ENCODE measurements at places on chromosomes 11 and 22.

GRCh38 chr22:39176143-39176713 lies 23.7 kb upstream of the CBX7 start:
- DNase-seq: peak; percentile 87

GRCh38 chr22:43570531-43571165 lies 158.8 kb downstream of the MPPED1 start:
- no peak for DNase-seq

- DNase-seq: no peak
Measured at GRCh38 chr11:128318856-128319474, 268.4 kb downstream of the ETS1 start.

GRCh38 chr11:114311946-114312345 lies 15.7 kb downstream of the NNMT start:
- DNase-seq: no peak

DNA sequence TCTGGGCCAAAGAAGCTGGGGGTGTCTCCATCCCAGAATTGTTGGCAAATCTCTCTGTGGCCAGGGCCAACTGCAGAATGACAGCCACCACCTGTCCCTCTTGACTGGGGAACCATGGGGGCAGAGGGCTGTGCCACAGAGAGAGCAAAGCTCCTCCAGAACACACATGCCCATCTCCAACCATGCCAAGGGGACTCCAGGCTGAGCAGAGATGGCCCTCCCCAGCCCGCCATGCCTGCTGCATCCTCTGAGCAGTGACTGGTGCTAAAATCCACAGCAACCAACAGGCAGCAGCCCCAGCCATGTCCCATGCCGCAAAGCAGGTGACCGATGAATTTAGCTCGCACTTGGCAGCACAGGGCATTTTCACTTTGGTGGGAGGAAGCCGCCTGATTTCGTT lies 45.0 kb downstream of the LARGE1 start:
- DNase-seq: no peak

- DNase-seq: no peak
Measured at GRCh38 chr11:2109541-2110019, 29.6 kb downstream of the IGF2 start.

- no peak for DNase-seq
Measured at GRCh38 chr11:128963744-128964325, 21.2 kb upstream of the TP53AIP1 start.

- no peak for DNase-seq
Measured at GRCh38 chr11:73019996-73020395, 122.1 kb downstream of the FCHSD2 start.

- DNase-seq: peak; percentile 78
Measured at GRCh38 chr11:64007629-64008282, 21.5 kb downstream of the OTUB1 start.

- DNase-seq: no peak
Measured at GRCh38 chr11:8058216-8058615, 22.8 kb upstream of the TUB start.

GRCh38 chr11:31812383-31813381 lies 1.6 kb upstream of the PAX6 start:
- DNase-seq: no peak

DNA sequence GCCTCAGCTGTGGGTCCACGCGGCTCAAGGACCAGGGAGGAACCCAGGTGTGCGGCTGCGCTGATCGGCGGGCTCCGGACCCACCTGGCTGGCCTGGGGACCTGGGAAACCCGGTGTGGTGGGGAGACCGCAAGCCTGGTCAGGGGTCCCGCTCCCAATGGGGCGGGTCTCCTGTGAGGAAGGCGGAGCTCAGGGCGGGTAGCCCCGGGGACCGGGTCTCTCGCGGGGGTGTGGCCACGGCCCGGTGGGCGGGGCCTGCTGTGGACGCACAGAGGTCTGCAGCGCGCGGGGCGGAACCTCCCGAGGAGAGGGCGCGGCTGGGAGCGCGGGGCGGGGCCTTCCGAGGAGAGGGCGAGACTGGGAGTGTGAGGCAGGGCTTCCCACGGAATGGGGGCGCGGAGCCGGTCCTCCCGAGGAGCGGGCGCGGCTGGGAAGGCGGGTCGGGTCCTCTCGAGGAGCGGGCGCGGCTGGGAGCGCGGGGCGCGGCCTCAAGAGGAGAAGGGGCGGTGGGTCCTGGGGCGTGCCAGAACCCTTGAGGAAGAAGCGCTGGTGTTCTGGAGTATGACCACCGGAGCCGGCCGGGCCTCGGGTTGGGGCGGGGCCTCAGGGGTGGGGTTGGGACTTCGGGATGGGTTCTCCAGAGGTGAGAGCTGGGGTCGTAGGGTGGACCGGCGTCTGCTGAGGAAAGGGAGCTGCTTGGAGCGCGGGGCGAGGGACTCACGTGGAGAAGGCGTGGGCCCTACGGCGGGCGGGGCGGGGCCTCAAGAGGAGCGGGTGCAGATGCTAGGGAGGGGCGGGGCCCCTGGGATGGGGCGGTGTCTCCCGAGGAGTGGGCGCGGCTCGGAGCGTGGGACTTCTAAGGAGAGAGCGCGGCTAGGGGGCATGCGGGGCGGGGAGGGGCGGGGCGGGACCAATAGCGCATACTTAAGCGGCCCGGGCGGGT lies 20.8 kb downstream of the DGCR6L start:
- DNase-seq: peak; percentile 67

GRCh38 chr11:64523456-64524157 lies 67.4 kb upstream of the SLC22A12 start:
- no peak for DNase-seq

DNA sequence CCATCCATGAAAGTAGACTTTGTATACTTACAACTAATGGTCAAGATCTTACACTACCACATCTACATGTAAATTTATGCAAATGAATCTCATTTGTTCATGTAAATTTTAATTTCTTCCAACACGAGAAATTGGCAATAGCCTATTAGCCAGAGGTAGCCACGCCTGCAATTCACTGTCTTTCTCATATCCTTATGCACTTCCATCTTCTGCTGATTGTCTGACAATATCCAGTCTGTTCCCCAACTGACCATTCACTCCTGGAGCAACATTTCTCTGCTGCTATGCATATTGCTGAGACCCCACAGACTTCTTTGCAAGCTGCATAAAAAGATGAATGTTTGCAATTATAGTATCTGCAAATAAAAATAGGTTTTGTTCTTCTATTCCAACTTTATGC lies 2.5 kb downstream of the NNMT start:
- no peak for DNase-seq

DNA sequence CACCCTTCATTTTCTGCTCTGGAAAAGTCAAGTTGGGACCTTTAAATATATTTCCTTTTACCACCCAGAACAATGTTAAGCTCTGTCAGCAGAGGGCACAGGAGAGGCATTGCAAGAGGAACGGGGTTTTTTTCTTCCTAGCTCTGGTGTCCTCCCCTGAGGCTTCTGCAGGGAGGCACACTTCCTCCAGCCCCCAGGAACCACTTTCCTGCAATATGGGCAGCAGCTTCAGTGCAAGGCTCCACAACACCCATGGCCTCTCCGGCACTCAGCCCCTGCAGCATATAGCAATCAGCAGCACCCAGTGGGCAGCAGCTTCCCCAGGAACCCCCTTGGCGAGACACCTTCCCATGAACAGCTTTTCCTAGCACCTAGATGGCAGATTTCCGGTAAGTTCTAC lies 101.4 kb downstream of the SYT9 start:
- DNase-seq: peak; percentile 11

- DNase-seq: no peak
Measured at GRCh38 chr11:74720596-74721478, 10.4 kb downstream of the CHRDL2 start.

DNA sequence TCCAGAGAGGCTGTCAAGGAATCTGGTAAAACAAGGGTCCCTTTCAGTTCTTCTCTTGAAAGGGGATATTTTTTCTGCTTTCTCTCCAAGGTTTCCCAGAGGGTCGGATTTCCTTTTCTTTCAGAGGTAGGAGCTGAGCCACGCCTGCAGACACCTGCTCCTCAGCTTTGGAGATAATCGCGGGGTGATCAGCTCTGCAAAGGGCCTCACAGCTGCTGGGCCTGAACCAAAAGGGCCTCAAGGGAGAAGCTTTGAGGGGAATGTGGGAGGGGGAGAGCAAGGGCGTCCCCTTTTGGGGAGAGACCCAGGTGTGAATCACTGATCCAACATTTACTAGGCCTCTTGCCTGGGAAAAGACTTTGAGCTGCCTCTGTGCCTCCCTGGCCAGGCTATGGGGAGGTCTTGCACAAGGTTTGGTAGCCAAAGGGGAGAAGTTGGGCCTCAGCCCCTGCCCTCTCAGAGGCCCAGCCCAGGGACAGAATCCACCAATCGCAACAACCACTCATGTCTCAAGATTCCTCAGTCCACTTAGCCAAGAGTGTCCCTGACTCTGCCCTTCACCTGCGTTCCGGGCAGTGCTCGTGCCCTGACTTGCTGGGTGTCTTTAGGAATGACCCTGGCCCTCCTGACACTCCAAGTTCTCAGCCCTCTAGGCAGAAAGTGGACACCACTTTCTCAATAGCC lies 14.0 kb upstream of the TP53I11 start:
- no peak for DNase-seq

GRCh38 chr11:134939905-134940304 lies 527.9 kb upstream of the B3GAT1 start:
- no peak for DNase-seq

- DNase-seq: no peak
Measured at GRCh38 chr11:12117611-12118010, 7.2 kb downstream of the MICAL2 start.

DNA sequence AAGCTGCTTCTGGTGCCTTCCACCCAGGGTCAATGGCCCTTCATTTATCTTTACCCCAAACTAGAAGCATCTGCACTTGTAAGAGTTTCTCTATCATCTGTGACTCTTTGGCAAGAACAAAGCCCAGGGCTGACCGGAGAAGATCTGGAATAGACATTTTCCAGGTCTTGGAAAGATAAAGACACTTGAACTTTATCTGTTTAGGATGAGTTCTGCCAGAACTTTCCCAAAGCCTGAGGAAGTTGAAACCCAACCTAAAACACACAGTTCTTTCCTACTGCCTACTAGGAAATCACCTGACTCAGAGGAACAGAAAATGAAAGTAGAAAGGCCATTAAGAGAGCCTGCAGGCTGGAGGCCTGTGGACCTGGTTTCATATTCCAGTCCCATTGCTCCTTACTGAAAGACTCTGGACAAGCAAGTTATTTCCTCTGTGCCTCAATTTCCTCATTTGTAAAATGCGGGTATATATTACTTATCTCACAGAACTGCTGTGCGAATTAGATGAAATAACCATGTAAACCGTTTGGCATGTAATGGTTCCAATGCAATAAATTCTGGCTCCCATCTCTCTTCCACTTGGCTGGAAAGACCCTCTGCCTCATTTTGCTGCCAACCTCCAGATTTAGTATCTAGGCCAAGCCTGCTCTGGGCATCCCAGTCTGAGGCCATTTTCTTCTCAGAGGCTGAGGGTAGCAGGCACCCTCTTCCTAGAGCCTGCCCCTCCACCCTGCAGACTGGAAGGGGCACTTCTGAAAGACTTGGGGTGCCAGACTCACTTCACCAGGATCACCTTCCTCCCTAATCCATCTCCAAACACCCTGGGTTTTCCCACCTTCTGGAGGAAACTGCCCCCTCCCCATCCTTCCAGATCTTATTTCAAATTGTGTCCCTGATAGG lies 1.2 kb downstream of the UBE2L6 start:
- DNase-seq: peak; percentile 57

DNA sequence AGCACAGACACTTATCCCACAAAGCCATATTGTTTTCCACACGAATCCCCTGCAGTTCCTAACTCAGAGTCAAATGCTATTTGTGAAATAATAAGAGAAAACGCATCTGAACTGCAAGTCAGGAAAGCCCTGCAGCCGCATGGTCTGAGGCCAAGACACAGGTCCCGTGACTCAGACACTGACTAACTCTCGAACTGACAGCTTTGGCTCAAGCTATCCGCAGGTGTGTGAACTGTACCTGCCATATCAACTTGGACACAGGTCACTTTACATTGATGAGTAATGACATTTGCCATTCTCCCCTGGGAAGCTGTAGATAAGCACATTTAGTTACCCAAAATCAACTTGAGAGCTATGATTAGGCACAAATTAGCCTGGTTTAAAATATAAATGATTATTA lies 34.9 kb upstream of the NFRKB start:
- DNase-seq: no peak

DNA sequence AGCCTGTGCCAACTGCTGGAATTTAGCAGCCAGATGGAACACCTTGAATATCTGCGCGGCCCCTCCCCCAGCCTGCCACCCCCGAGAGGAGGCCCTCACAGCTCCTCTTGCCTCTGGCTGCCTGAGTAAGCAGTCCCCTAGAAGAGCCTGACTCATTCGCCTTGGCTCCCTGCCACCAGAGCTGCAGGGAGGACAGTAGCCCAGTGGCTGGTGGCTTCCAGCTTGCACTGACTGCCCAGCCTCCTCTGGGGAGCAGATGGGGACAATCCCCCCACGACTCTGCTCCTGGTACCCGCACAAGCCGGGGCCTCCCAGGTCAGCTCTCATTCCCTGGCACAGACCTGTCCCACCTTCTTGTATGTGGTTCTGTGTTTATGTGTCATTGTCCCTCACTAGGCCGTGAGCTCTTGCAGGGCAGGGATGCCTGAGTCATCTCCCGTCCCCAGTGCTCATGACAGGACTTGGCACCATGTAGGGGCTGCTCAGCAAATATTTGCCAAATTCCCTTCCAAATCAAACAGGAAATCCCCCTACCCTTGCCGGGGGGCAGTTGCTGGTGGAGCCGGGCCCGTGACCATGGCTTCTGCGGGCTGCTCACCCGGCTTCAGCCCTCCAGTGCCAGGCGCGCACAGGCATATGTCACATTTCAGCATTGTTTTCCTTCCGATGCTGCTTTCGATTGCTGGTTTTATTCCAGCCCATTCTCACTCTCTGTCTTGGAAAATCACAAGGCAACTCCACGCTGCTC lies 43.6 kb downstream of the CACNG2 start:
- DNase-seq: peak; percentile 90

DNA sequence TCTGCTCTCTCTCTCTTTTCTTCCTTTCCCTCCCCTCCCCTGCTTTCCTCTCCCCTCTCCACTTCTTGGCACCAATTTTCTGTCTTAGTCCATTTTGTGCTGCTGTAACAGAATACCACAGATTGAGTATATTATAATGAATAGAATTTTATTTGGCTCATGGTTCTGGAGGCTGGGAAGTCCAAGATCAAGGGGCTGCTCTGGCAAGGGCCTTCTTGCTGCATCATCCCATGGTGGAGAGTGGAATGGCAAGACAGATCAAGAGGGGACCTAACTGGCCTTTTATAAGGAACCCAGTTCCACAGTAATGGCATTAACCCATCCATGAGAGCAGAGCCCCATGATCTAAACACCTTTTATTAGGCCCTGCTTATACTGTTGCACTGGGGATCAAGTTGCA lies 44.5 kb downstream of the ST3GAL4 start:
- no peak for DNase-seq
